CD4-positive, alpha-beta T cell (primary cell): ENCODE measurements at places on chromosomes 12 and 14. TPM values are rescaled to one million over a fixed set of nuclear protein-coding genes. Genes with fewer than 3 reads are reported as not detected.

The ACOT2 gene
- 16.1 TPM for total RNA-seq

The NXPH4 gene
- not detected for total RNA-seq

The TTC9 gene
- 7.0 TPM for total RNA-seq

The MANSC4 gene
- total RNA-seq = not detected

The OGFOD2 gene
- 12.0 TPM for total RNA-seq

The PTCSC3 gene
- total RNA-seq = not detected
